Spinal cord (tissue), 10 donors: ENCODE measurements at places on chromosomes 3 and 15. TPM values are rescaled to one million over a fixed set of nuclear protein-coding genes. Genes with fewer than 3 reads are reported as not detected.

The AGBL1 gene
- 1.1 TPM for total RNA-seq

The SEMA6D gene
- total RNA-seq, result 113 TPM

The IQCF5 gene
- total RNA-seq, result not detected

The SERPINI2 gene
- total RNA-seq, result 6.3 TPM

The IQGAP1 gene
- total RNA-seq, result 107 TPM

The GOLGA8N gene
- 12.3 TPM for total RNA-seq

The CHRM5 gene
- total RNA-seq, result 2.3 TPM

The IFT80 gene
- 71.4 TPM for total RNA-seq

The TKT gene
- 132 TPM for total RNA-seq

The RTP4 gene
- 1.2 TPM for total RNA-seq

The B3GALNT1 gene
- 101 TPM for total RNA-seq

The FNDC3B gene
- total RNA-seq, result 59.8 TPM

The ECE2 gene
- 12.5 TPM for total RNA-seq

The CLCN2 gene
- total RNA-seq, result 41.3 TPM

The MCF2L2 gene
- total RNA-seq, result 9.6 TPM
